ENCODE measurements at places on chromosomes 6 and 20.

GRCh38 chr6:37679539-37680476, 17.9 kb downstream of the MDGA1 start:
- DNase-seq = no peak

DNA sequence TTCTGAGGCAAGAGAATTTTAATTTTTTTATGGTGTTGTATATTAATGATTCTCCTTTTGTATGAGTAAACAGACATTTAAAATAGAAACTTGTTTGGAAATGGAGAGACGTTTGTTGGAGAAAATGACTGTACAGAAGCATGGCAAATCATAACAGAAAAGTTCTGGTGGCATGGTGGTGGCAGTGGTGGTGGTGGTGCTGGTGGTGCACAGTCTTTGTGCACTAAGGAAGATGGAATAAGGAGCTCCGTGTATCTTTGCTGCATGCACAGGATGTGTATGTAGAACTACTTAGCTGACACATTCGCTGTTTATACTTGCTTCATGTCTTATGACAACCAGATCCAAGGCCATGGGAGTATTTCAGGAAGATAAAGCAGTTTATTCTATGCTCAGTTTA, 294.9 kb downstream of the UTRN start:
- no peak for DNase-seq

GRCh38 chr6:126770176-126770575, 348.3 kb upstream of the RSPO3 start:
- no peak for DNase-seq

GRCh38 chr20:57043091-57043490, 223.3 kb downstream of the BMP7 start:
- DNase-seq = no peak

Data from CD4-positive, alpha-beta T cell treated with Interleukin-6 at 100 ng/mL for 8 hours (primary cell).